ENCODE measurements at places on chromosomes 3 and 15.

GRCh38 chr15:51200792-51201191 is 106.1 kb upstream of the TNFAIP8L3 start:
- DNase-seq, result no peak

GRCh38 chr3:152403632-152404066 is 134.9 kb downstream of the MBNL1 start:
- no peak for DNase-seq

- no peak for DNase-seq
Observed at GRCh38 chr3:87468235-87468634, 191.9 kb upstream of the POU1F1 start.

- DNase-seq, result no peak
Observed at GRCh38 chr3:47283591-47284364, 1.0 kb downstream of the KLHL18 start.

DNA sequence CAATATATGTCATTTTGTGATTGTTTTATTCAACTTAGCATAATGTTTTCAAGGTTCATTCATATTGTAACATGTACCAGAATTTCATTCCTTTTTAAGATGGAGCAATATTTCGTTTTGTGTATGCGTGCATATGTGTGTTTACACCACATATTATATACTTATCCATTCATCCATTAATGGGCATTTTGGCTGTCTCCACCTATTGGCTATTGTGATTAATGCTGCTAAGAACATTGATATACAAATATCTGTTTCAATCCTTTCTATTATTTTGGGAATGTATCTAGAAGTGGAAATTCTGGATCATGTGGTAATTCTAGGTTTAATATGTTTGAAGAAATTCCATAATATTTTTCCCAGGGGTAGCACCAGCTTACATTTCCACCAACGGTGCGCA is 403.9 kb upstream of the LMCD1 start:
- DNase-seq, result no peak
